A549 treated with AZD2906 at 1 μM for 4 hours (cell line): ENCODE measurements at places on chromosomes 11 and 22. TPM values are rescaled to one million over a fixed set of nuclear protein-coding genes. Genes with fewer than 3 reads are reported as not detected.

LMO2 gene
- total RNA-seq, result 0.37 to 0.78 TPM (median 0.58 TPM) in 5 replicates

VWCE gene
- total RNA-seq, result 0.46 to 0.85 TPM (median 0.49 TPM) in 5 replicates

C1QTNF4 gene
- total RNA-seq, result 0.06 to 0.16 TPM (median 0.09 TPM) in 3 of 5 replicates, not detected in the others

TFIP11 gene
- total RNA-seq, result 20.0 to 23.8 TPM (median 22.1 TPM) in 5 replicates

ASPHD2 gene
- 1.2 to 1.6 TPM (median 1.4 TPM) in 5 replicates for total RNA-seq

MMP13 gene
- total RNA-seq, result 0.04 to 0.08 TPM in 2 of 5 replicates, not detected in the others

KRTAP5-11 gene
- total RNA-seq, result not detected in 5 replicates

NXPE1 gene
- total RNA-seq, result not detected in 5 replicates

PRAME gene
- total RNA-seq, result 90.0 to 109 TPM (median 99.8 TPM) in 5 replicates

DGAT2 gene
- 1.0 to 1.7 TPM (median 1.5 TPM) in 5 replicates for total RNA-seq

TPBGL gene
- 0.11 to 0.24 TPM (median 0.17 TPM) in 5 replicates for total RNA-seq

UCP3 gene
- 0.87 to 1.4 TPM (median 1.1 TPM) in 5 replicates for total RNA-seq

PAMR1 gene
- total RNA-seq, result 0.02 to 0.08 TPM in 2 of 5 replicates, not detected in the others

IGSF22 gene
- total RNA-seq, result not detected in 5 replicates

ART1 gene
- total RNA-seq, result 0.06 to 0.10 TPM in 2 of 5 replicates, not detected in the others

C11orf87 gene
- 0.01 to 0.02 TPM (median 0.01 TPM) in 4 of 5 replicates, not detected in the other for total RNA-seq

AHNAK gene
- total RNA-seq, result 339 to 412 TPM (median 379 TPM) in 5 replicates

CATSPER1 gene
- 1.1 to 1.5 TPM (median 1.3 TPM) in 5 replicates for total RNA-seq

CD248 gene
- total RNA-seq, result 0.02 to 0.03 TPM in 2 of 5 replicates, not detected in the others

SHANK3 gene
- 3.1 to 5.4 TPM (median 4.4 TPM) in 5 replicates for total RNA-seq

CARD16 gene
- 0.17 to 0.20 TPM in 2 of 5 replicates, not detected in the others for total RNA-seq
